ENCODE measurements at places on chromosomes 2 and 18.
A peak's percentile ranks its signal among the peaks of the same experiment; 100 is the strongest.

- no peak for DNase-seq
These were observed 755.4 kb upstream of the RAB6C start for GRCh38 chr2:129224022-129224421.

DNA sequence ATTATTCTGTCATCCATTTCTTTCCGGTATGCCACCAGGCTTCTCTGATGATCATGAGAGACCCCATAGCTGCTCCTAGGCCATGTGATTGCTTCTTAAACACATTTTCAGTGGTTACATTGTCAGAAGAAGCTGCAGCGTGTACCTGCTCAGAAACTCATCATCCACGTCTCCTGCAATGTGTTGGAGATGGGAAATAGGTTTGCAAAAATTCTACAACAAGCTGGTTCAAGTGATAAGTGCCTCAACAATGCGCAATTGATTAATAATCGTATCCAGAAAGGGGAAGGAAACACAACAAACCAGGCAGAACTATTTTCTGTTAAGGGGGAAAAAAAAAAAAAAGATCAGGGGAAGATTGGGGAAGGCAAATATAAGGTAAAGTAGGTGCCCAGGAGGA lies 75.7 kb upstream of the THUMPD2 start:
- no peak for DNase-seq

DNA sequence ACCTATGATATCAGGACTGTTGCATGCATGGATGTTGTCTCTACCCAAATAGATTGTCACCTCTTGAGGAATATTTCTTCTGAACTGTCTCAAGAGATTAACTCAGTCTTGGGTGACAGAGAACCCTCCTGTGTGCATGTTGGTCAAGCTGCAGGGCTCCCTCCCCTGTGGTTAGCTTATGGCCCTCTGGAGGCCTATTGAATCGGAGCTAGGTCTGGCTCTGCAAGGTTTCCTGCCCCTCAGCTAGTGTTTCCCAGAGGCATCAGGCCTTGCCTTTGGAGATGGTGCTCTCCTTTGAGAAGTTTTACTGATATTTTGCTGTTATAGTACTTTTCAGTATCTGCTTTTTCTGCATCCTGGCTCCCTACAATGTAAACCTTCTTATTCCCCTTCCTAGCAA lies 769.2 kb upstream of the FAM98A start:
- no peak for DNase-seq

DNA sequence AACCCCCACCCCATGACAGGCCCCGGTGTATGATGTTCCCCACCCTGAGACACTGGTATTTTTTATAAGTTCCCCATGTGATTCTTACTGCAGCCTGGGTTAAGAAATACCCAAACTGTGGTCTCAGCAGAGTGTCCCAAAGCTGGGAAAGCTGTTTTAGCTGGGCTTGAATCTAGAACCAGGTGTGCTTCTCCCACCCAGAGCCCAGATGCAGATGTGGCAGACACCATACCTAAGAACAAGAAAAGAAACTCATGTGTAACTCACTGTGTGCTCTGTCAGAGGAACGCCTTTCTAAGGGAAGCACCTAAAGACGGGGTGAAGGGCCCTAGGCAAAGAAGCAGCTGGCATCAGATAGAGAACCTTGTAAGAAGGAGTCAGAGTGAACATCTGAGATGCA lies 23.9 kb downstream of the DOK1 start:
- no peak for DNase-seq

- no peak for DNase-seq
These were observed 1258.0 kb upstream of the ZEB2 start for GRCh38 chr2:145777914-145778313.

DNA sequence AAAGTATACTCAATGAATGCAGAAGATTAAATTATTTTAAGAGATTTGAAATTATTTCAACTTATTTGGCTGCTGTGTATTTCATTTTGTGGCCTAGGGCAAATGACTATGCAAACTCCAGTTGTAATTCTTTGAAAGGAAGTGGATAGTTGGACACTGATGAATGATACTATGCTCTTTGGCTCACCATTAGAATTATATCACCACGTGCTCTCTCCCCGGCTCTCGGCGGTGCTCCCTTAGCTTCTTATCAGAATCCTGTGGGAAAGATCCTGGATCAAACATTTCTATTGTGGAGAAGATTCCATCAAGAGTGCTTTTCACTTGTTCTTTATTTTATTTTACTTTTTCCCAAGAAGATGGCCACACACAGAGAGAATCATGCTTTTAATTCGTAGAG lies 55.2 kb downstream of the ADCYAP1 start:
- no peak for DNase-seq

DNA sequence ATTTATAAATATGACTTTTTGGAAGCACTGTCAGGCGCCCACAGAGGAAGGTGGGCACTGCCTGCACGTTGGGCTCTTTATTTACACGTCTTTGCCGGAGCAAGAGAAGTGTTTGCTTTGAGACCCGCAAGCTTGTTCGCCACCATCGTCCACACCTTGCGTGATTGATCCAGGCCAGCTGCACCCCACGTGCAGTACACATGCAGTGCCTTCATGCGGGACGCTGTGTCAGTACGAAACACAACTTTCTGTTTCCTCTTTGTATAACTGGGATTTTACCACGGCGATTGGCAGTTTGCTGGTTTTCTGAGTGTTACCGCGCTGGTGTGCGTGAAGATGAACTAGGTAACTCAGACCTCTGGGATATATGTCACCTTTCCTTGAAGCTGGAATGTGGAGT lies 571.0 kb upstream of the SALL3 start:
- DNase-seq, result no peak

DNA sequence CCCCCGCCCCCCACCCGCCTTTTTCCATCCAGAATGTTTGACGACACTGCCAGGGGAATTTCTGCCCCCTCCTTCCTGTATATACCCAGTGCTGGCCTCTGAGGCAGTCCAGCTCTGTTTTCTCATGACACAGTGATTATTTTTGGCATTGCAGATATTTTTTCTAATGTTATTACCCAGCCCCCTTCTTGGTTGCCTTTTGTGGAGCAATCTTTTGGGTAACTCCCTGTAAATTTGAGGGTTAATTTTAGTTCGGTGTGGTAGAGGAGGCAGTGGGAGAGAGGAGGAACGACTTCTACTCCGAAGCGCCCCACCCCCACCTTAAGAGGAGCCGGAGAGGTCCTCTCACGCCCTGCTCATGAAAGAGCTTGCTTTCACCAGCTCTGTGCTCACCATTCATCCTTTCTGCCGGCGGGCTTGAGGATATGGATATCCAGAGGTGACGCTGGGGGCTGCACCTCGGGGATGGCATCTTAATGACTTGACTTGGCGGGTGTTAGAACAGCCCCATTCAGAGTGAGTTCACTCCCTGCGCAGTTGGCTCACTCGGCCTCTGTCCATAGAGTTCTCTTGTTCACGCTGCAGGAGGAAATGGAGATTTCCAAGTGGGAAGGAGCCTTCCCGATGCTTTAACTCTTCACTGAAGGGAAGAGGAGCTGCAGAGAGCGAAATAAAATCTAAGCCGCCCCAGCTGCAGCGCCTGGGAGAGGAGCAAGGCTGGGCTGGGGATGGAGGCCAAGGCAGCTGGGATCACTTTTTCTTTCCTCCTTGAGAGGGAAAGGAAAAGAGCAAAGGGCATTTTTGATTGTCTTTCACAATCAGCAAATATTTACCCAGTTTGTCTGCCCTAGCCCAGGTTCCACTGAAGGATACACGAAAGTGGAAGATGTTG lies 38.4 kb downstream of the EPAS1 start:
- DNase-seq, result peak; percentile 71

DNA sequence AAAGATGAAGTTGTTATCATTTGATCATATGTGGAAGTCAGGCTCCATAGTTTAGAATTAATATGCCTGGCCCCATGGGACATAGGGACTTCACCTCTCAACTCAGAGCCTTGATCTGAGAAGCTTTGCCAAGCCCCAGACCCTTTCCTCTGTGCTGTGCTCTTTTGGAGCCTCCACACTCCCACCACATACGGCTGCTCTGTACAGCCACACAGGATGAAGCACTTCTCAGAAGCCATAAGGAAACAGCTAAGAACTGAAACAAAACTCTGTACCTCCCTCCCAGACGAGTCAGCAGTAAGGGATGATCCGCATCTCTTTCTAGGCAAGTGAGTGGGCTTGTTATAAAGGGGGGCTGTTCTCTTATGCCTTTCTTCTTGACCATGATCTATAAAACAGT lies 66.5 kb downstream of the CAB39 start:
- no peak for DNase-seq
